ENCODE measurements at places on chromosomes 2 and 18. TPM values are rescaled to one million over a fixed set of nuclear protein-coding genes. Genes with fewer than 3 reads are reported as not detected.

DNA sequence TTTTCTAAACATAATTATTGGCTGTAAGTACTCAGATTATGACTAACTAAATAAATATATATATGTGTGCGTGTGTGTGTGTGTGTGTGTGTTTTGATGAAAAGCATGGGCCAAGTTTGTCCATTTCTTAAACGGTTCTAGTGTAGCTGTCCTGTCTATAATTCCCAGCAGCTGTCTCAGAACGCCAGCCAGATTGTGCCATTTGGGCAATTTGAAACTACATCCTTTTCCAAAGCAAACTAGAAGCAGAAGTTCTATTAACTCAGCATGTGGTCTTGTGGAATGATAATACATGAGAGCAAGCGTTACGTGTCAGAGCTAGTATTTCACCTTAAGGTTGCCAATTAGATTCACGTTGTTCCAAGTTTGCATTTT lies 1.7 kb downstream of the ARHGAP28 start:
- no peak for DNase-seq

DNA sequence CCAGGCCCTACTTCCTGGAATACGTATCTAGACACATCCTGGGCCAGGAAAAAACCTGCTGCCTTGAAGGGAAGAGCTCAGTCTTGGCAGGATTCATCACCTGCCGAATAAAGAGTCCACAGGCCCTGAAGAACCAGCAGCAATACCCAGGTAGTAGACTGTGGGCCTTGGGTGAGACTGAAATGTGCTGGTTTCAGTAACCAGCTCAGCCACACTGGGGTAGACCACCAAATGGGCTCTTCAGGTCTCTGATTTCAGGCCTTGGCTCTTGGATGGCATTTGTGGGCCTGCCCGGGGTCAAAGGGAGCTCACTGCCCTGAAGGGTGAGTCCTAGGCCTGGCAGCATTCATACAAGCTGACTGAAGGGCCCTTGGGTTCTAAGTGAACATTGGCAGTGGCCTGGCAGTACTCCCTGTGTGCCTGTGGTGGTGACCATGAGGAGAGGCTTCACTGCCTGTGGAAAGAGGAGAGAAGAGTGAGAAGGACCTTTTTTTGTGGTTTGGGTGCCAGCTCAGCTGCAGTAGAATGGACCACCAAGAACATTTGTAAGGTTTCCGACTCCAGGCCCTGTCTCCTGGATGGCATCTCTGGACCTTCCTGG lies 175.1 kb downstream of the ANKRD30B start:
- no peak for DNase-seq

- no peak for DNase-seq
Observed at GRCh38 chr2:133956434-133956935, 297.4 kb upstream of the MGAT5 start.

GRCh38 chr2:145743011-145743410 lies 1223.1 kb upstream of the ZEB2 start:
- no peak for DNase-seq

The FBXO15 gene
- total RNA-seq: 0.57 TPM

GRCh38 chr18:58911766-58912165 lies 47.1 kb downstream of the ZNF532 start:
- no peak for DNase-seq

DNA sequence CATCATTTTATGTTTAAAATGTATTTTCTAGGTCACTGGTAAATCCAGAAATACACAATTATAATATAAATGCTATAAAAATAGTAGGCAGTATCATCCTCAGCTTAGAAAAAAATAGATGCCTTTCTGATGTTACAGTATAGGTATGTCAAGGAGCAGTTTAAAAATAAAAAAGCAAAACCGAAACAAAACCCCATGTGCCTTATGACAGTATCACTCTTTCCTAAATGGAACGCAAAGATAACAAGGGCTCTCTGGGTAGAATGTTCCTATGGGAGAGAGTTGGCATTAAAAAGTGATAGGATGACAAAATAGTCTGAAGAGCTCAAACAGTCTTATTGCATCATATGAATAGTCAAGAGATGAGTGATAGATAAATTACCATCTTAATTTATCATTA lies 172.1 kb downstream of the DSC3 start:
- DNase-seq: no peak

GRCh38 chr18:50193796-50194630 lies 934 bp downstream of the MYO5B start:
- peak; percentile 30 for DNase-seq
